GM23248 (cell line): ENCODE measurements at places on chromosomes 6 and 20. TPM values are rescaled to one million over a fixed set of nuclear protein-coding genes. Genes with fewer than 3 reads are reported as not detected.

Gene RHAG
- not detected in 2 replicates for total RNA-seq

Gene ANKRD66
- not detected in 2 replicates for total RNA-seq

Gene OR2H2
- not detected in 2 replicates for total RNA-seq

Gene TINAG
- total RNA-seq, result not detected in 2 replicates

DNA sequence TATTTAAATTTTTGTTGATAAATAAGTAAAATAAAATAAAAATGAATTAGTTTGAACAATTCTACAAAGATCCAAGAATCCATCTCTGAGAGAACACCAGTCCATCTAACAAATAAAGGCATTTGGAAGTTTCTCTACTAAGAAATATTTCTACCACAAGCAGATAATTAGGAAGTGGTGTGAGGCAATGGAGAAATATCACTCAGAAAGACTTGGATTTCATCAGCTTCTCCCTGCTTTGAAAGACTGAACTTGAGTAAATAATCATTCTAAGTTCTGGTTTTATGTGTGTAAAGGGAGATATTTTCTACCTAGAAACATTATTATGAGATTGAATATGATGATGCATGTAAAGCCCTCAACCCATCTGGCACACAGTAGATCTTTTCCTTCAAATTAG is 17.8 kb upstream of the TCF21 start:
- no peak for DNase-seq

- DNase-seq, result peak; percentile 10
These were observed 108.6 kb downstream of the CHD6 start for GRCh38 chr20:41509316-41510200.

- no peak for DNase-seq
These were observed 9.0 kb upstream of the SLC2A10 start for GRCh38 chr20:46700481-46700880.

- no peak for DNase-seq
These were observed 197.6 kb downstream of the PRL start for GRCh38 chr6:22099231-22099630.

DNA sequence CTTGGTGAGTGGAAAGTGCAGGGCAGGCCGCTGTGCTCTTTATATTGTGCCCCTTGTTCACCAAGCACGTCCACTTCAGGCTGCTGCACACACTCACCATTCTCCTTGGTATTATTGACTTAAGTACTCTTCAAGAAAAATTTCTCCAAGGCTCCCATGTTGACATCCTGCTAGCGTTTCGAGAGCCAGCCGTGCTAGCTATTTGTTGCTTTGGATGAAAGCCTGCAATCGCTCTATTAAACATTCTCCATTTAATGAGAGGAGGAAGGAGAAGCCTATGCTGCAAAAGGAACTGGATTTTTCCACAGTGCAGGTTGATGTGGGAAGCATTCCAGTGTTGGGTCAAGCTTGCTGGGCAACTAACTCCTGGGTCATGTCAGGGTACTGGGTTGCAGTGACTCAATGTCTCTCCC is 113.5 kb downstream of the CD83 start:
- DNase-seq, result no peak

GRCh38 chr6:62150048-62150663 is 135.9 kb downstream of the KHDRBS2 start:
- peak; percentile 69 for DNase-seq

DNA sequence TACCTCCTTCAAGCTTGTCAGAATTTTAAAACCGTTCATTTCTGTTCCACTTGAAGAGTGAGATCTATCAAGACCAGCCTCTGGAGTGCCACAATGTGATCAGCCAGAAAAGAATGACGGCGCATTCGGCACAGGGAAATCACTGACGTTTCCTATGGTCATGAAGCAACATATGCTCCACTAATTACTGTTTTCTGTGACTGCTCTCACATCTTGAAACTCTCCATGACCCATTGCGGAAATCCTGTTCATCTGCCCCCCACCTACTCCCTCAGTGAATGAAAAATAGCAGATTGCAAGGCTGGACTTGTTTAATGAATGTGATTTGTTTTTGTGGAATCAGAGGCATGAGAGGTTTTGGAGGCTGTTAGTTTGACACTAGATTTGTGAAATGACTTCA is 53.2 kb downstream of the SAMD5 start:
- DNase-seq, result no peak

DNA sequence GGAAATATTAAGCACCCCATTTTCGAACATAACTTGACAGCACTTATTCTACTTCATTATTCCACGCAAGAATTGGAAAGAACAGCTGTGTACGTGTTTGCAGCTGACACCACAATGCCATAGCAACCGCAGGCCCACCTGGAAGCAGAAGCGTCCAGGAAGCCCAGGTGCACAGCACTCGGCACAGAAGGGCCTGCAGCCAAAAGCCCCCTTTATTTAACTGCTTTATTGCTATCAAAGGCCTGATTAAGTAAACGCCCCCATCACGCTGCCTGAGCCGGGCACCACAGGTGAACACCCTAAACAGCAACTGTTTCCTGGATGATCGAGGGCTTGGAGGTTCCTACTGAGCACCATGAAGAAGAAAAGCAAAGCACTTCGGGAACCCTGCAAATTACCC is 6.3 kb downstream of the TAF4 start:
- DNase-seq, result no peak

DNA sequence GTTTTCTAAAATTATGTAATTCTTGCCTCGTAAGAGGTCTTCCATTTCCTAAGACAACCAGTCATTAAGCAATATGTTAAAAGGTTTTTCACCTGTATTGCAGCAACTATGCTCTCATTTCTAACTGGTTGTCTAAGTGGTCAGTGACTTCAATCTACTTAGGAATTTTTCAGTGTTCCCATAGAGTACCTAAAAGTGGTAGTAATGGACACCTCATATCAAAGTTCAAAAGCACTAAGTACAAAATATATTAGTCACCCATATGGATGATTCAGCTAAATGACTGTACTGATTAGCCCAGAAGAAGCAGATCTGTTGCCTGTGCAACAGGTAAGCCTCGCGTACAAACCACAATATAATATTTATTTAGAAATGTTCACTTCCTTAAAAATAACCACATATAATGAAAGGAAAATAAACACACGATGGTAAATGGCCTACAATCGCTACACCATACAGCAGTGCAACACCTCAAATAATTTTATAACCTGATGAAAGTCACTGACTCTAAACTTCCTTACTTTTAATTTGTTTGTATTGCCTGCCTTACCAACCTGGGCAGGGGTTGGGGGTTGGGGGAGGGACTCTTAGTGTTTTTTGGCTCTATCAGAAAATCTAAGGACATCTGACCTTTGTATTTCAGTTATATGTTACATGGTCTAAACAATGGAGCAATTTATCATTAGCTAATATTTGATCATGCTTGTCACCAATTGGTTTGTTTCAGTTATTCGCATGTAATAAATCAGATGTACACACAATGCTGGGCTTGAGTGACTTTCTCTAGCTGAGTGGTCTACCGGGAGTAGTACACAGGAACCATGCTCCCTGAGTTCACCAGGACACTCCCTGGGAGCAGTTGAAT is 105.9 kb downstream of the HIVEP2 start:
- peak; percentile 53 for DNase-seq
